ENCODE measurements at places on chromosomes 3 and 15.

DNA sequence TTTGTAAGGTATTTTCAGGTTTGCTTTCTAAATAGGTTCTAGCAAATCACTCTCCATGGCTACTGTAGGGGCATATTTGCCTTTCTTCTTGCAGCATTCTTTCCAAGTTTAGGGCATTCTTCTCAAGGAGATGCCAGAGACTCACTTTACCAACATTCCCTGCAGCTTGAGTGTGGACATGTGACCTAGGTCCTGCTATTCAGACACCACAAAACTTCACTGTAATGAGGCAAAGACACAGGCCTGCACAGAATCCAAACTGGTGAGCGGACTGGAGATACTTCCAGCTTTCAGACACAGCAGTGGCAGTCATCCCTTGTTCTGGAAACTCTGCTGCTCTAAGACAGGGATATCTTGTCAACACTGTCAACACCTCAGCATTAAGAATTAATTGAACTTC, 146.4 kb upstream of the PFN2 start:
- DNase-seq, result no peak

- no peak for DNase-seq
Measured at GRCh38 chr15:80936288-80937078, 53.1 kb downstream of the MESD start.

DNA sequence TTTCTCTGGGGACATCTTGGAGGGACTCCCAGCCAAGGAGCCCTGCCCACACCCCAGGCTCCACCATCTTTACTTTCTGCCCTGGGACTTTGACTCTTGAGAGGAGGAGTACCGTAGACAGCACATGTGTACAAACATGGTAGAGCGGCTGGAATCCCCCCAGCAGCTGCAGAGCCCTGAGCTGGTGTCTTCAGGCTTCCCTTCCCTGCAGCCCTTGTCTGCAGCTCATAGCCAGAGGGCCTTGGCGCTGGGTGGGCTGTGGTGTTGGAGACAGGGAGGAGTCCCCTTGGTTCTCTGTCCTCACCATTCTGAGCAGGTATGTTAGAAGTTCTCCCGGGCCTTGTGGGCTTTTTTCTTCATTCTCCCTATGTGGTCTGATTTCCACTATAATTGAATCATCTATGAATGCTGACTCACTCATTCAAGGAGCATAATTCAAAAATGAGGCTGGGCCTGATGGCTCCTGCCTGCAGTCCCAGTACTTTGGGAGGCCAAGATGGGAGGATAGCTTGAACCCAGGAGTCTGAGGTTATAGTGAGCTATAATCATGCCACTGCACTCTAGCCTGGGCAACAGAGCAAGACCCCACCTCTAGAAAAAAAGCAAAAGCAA, 97.8 kb upstream of the MEF2A start:
- DNase-seq, result no peak

DNA sequence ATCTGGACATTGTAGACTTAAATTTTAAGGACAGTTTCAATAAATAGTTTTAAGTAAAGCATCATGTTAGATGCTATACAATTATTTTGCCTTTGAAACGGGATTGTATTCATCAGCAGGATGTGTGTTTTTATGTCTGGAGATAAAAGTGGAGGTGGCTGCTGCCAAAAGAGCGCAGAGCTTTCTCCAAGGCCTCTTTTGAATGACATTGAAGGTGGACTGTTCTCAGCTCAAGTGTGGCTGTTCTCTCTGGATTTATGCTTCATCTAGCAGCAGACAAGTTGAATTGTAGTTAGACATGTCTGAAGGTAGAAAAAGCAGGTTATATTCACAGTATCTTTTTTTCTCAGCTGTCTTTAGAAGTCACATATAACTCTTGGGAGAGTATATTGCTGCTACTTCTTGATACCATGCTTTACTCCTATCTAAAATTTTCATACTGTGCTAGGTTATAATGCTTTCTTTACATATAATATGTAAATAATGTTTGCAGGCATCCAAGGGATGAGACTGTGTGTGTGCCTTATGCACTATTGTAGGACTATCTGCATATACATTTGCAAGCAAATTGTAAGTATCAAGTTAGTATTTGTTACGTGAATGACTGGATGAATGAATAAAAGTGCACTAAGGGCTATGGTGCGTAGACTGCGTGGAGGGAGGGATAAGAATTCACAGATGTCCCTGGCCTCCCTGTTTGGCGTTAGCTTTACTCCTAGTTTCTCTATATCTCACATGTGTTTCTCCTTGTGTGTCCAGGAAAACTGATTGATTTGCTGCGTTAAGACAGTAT, 340.1 kb downstream of the NAALADL2 start:
- DNase-seq, result no peak

DNA sequence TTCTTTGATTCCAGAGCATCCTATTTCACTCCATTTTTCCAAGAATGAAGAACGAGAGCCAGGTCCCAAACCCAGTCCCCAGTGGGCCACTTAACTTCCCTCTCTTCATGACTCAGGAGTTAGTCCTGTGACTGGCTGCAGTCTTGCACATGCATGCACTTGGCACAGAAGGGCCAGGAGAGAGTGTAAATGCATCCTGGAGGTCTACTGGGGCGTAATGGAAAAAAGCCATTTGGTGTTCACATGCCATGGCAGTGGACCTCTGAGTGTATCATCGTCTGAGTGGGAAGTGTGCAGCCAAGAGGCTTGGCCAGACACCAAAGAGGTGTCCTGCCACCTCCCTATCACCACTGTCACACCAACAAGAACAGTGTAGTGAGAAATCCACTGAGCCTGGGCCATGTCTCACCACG, 15.1 kb upstream of the RFTN1 start:
- no peak for DNase-seq

GRCh38 chr3:195760345-195761122, 39.8 kb downstream of the MUC20 start:
- no peak for DNase-seq

DNA sequence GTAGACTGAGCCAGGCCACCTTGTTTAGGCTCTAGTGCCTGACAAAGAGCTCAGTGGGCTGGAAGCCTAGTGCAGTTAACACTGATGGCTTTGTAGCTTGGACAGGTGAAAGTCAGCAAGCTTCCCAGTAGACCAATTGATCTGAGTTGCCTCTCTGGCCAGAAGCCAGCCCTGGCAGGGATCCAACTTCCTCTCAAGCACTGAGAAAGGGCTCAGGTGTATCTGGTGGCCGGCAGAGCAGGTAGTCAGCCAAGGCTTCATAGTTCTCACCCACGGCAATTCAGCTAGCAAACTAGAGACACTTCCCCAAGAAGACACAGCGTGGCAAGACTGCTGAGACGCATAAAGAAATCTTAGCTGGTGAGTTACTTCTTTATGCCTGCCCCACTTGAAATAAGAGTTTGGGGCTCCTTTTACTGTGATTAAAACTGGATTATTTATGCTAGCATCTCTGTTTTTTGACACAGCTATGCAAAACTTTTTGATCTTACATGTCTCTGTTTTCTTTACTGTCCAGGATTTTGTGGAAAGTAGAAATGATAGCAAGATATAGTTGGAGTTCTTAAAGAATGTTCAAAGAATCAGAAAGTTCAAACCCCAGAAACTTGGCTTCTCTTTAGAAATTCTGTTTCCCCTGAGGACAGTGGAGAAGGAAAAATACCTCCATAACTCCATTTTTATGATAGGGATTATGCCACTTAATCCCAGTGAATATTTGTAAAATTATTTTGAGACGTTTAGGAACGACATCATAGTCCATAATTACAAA, 8.4 kb upstream of the CA12 start:
- no peak for DNase-seq

DNA sequence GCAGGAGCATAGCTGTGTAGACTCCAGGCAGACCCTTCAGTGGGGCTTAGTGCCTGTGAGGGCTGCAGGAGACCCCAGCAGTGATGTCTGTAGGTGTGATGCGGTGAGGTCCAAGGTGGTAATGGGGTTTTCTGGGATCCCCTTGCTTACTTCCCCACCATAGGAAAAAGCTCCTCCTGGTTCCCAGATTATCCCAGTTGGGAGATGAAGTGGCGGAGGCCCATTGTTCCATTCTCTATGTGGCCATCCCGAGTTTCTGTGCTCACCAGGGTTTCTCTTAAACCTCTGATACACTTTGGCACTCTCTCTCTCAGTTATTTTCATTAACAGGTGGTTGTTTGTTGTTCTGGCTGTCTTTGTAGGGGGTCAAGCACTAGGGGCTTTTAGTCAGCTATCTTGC, 146.7 kb upstream of the IGF1R start:
- no peak for DNase-seq

- DNase-seq, result no peak
Measured at GRCh38 chr3:73245459-73245858, 184.0 kb downstream of the EBLN2 start.

DNA sequence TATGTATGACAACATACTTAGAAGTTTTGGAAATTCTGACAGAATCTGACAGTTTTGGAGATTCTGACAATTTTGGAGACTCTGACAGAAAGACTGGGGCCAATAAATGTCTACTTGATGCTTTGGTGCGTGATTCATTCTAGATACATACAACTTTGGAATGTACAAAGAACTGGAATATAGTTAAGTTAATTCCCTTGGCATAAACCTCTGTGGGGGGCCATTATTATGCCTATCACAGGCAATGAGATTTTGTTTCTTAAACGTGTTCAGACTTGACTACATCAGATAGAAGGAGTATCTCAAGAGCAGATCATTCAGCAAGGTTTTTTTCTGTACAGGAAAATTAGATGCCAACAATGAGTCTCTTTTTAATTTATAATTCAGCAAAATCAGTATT, 617.6 kb upstream of the ZNF717 start:
- DNase-seq, result no peak

- DNase-seq, result no peak
Measured at GRCh38 chr3:2853651-2854050, 256.5 kb downstream of the IL5RA start.

GRCh38 chr3:14396031-14396692, 6.2 kb upstream of the SLC6A6 start:
- DNase-seq, result no peak

- DNase-seq, result no peak
Measured at GRCh38 chr3:55349851-55350250, 137.3 kb downstream of the WNT5A start.

DNA sequence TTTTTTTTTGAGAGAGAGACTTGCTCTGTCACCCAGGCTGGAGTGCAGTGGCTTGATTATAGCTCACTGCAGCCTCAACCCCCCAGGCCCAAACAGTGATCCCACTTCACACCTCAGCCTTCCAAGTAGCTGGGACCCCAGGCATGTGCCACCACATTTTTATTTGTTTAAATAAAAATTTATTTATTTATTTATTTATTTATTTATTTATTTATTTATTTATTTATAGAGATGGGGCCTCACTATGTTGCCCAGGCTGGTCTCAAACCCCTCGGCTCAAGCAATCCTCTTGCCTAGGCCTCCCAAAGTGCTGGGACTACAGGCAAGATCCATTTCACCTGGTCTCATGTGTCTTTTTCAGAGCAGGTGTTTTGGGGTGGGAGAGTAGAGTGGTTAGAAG, 15.5 kb downstream of the CAPN3 start:
- DNase-seq, result no peak

Measured in GM12891 (cell line).